Pulmonary artery endothelial cell (primary cell): ENCODE measurements at places on chromosomes 6 and 20.

- DNase-seq: no peak
Observed at GRCh38 chr20:40651151-40651550, 37.9 kb downstream of the MAFB start.

GRCh38 chr20:19840111-19840710, 82.2 kb downstream of the RIN2 start:
- DNase-seq: no peak

DNA sequence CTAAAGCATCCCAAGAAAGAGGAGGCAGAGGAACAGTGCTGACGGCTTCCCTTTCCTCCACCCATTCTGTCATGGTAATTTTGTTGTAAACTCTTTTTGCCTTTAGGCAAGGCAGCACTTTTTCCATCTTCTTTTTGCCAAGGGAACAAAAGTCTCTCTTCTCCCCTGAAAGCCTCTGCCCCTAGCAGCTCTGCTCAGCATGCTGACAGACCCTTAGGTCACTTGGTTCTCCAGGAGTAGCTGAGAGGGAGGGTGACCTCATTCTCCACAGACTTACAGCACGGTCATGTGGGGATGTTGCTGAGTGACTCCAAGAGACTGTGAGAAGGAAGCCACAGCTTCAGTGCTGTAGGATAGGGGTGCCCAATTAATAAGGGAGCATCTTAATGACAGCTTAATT, 81.1 kb upstream of the RALGAPA2 start:
- DNase-seq: no peak

DNA sequence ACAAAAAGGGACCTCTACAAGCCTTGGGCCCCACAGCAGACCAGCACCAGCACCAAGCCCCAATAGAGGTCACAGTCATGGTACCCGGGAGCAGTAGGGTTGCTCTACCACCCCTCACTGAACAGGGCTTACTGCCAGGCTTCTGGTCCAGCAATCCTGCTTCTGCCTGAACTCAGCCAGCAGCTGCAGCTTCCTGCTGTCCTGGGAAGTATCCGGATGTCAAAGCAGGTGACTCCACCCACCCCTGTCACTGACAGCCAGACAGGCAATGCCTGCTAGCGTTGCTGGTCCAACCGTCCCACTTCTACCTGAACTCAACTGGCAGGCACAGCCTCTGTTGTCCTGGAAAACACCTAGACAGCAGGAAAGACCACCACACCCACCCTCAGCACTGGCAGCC, 47.0 kb upstream of the PCSK2 start:
- no peak for DNase-seq

- DNase-seq: no peak
Observed at GRCh38 chr20:58702859-58703648, 10.5 kb downstream of the NPEPL1 start.

DNA sequence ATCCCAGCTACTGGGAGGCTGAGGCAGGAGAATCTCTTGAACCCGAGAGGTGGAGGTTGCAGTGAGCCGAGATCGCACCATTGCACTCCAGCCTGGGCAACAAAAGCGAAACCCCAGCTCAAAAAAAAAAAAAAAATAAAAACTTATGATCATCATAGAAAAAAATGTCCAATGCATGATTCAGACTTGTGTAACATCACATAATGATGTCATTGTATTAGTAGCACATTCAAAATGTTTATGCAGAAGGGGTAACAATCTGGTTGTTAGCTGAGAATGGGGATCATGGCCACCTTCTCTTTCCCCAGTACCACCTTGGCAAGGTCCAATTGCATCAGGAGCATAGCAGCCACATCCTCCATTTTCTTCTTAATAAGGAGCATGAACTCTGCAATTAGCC, 137.6 kb upstream of the MARCKS start:
- no peak for DNase-seq

DNA sequence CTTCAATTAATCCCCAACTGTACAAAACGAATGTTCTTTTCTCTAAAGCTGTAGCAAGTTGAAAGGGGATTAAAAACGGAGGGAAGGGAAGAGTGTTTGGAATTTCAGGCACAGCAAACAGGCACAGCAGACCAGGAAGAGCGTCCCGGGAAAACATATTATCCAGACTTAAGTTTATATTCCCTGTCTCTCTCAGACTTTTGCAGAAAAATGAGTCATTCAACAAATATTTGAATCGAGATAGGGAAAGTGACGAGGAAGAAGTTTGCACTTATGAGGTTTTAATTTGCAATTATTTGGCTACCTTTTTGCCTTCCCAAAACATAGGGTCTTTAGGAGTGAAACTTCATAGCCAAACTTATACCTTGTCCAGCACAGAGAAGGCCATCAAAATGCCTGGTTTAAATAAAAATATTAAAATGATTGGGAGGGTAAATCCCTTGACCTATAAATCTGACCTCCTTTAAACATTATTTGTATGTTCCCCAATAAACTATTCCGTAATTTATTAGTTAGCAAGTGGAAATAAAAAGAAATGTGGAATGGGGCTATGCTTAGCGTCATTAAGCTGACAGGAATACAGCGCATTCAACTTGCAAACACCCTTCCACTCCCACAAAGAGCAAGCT, 16.0 kb downstream of the HFE start:
- DNase-seq: no peak

DNA sequence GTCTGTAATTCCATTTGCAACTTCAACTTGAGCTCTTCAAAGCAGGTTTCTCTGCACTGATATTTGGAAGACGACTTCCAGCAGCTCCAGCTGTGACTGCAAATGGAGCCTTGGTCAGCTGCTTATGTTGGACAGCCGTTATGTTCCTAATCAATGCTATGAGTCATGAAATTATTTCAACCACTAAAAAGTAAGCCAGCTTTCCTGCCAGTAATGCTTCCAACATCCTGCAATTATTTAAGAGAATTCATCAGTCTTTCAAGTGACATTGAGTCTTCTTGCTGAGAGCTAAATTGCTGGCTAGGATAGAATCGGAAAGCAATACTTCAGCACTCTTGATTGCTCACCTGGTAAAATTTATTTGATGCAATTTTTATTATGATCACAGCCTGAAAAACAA, 375.7 kb downstream of the MMUT start:
- no peak for DNase-seq

- no peak for DNase-seq
Observed at GRCh38 chr6:17938901-17939300, 48.5 kb downstream of the KIF13A start.

DNA sequence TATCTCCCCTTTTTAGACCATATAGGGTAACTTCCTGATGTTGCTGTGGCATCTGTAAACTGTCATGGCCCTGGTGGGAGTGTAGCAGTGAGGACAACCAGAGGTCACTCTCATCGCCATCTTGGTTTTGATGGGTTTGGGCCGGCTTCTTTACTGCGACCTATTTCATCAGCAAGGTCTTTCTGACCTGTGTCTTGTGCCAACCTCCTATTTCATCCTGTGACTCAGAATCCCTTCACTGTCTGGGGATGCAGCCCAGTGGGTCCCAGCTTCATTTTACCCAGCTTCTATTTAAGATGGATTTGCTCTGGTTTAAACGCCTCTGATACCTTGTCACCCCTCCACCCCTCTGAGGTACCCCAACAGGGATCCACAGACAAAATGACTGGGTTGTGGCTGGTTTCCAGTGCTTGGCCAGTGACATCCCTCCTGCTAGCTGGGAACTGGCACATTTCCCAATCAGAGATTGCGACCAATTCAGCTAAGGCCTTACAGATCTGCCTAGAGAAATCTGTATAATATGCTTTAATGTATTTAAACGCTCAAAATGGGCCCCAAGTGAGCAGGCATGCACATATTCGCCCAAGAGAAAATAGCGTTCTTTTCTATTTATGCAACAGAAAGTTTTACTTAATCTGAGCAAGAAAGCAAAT, 315.6 kb upstream of the QKI start:
- DNase-seq: no peak

DNA sequence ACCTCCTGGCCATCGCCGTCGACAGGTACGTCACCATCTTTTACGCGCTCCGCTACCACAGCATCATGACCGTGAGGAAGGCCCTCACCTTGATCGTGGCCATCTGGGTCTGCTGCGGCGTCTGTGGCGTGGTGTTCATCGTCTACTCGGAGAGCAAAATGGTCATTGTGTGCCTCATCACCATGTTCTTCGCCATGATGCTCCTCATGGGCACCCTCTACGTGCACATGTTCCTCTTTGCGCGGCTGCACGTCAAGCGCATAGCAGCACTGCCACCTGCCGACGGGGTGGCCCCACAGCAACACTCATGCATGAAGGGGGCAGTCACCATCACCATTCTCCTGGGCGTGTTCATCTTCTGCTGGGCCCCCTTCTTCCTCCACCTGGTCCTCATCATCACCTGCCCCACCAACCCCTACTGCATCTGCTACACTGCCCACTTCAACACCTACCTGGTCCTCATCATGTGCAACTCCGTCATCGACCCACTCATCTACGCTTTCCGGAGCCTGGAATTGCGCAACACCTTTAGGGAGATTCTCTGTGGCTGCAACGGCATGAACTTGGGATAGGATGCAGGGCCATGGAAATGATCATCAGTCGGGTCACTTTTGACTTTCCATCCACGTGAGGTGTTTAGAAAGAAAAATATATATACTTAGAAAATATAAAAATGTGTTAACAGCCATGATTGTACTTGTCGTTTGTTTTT, 868 bp downstream of the MC3R start:
- DNase-seq: no peak

DNA sequence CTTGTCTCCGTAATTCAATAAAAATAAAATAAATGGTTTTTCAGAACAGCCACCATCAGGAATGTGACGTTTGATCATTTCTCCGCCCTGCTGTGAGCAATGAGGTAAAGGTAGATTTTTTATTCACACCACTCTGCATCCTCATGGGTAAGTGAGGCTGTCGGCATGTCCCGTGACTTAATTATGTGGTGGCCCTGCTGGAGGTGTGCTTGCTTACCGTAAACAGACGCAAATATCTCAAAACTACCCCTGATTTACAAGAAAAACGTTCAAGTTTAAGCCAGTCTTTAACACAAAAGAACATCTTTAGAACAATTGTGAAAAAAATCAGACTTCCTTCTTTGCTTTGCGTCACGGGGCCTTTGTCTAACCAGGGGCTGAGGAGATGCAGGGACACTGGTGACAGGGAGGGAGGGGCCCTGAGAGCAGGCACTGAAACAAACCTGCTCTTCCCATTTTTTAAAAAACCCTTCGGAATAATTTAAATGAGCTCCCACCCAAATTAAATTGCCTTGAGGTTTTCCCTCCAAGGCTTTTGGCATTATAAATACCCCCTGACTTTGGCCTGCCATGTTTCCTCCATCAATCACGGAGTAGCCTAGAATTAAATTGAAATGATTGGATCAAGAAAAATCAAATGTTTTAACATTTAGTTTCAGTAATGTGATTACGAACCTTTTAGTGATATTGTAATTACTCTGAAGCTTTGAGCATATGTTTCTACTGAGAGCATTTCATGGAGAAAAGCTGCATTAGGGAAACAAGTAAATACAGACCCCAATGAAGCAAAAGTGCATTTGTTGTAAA, 13.4 kb downstream of the PRKN start:
- no peak for DNase-seq

- DNase-seq: no peak
Observed at GRCh38 chr6:122363769-122364483, 35.5 kb upstream of the HSF2 start.

GRCh38 chr6:68139130-68139529, 496.0 kb upstream of the ADGRB3 start:
- no peak for DNase-seq

DNA sequence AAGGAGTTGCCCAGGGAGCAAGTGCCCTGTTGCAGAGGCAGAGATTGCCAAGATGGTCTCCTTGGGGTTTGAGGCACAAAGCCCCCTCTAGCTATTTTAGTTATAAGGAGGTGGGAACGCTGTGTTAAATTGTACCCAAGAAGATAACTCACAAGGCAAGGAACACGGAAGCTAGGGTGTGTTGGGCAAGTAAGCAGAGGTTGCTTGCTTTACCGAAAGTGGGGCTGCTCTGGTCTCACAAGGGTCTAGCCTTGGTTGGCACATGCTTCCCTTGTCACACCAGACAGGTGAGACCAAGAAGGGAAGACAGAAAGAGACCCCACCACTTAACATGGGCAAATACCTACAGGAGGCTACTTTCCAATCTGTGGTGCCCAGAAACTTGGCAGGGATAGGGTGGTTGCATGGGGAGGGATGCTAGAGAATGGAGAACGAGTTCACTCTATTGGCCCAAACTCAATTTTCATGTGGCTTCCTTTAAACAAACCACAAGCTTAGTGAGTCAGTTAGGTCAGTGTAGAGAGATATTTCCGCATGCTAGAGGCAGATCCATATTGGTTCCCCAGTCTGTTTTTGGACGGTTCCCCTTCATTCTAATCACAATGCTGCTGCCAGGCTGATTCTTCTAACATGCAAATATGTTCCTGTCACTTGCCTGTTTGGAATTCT, 42.4 kb downstream of the PLAGL1 start:
- no peak for DNase-seq

GRCh38 chr20:17783671-17784070, 83.9 kb downstream of the BANF2 start:
- DNase-seq: no peak

- DNase-seq: no peak
Observed at GRCh38 chr6:156183678-156184077, 593.5 kb upstream of the ARID1B start.

DNA sequence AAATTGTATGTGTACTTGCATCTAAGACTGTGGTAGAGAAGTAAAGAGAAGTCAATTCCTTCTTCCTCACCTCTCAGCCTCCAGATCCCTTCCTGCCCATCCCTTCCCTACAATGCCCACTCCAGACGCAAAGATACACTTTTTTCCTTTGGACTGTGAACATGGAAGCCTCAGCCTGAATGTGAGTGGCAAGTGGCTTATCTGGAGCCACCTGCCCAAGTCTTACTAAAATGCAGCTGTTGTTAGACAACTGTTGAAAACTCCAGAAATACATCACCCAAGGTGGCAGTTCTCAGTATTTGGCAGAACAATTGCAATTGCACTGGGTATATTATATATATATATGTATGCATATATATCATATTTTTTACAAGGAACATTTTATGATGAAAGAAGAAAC, 7.5 kb downstream of the VGLL2 start:
- no peak for DNase-seq

GRCh38 chr20:51500311-51500710, 42.2 kb downstream of the NFATC2 start:
- DNase-seq: no peak

DNA sequence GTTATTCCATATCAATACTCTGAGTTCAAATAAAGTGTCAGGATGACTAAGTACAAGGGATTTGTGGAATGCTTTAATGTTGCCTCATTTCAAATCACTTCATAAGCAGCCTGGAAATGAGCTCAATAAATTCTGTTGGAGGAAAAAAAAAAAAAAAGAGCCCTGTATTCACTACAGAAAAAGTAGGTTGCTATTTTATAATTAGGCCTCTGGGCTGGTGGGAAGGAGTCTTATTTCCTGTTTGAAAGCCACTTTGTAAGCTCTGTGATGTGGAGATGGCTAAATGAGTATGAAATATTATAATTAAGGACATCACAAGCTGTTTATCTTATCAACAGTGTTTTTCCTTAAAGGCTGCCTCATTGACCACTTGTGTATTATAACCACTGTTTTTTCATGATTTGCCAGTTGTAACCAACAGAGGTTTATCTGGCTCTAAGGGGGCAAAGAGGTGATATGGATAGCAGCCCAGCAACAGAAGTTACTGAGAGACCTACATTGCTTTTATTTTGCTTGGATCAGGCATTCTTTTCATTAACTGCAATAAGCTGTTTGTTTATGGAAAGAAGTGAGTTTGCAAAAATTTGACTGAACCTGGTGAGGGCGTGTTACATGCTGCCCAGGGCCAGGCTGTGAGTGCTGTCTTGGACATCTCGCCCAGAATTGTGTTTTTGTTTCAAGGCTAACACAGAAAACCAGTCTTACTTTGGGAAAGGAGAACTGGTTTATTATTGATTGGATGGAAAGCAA, 563.3 kb upstream of the MAP3K7 start:
- no peak for DNase-seq

- DNase-seq: no peak
Observed at GRCh38 chr6:25959890-25960536, 2.6 kb upstream of the TRIM38 start.
